Activated T-helper 1 cell treated with anti-CD3 and anti-CD28 coated beads, Interleukin-2, amount 50 U/mL, for 16 hours (primary cell): ENCODE measurements at places on chromosomes 4 and X.

DNA sequence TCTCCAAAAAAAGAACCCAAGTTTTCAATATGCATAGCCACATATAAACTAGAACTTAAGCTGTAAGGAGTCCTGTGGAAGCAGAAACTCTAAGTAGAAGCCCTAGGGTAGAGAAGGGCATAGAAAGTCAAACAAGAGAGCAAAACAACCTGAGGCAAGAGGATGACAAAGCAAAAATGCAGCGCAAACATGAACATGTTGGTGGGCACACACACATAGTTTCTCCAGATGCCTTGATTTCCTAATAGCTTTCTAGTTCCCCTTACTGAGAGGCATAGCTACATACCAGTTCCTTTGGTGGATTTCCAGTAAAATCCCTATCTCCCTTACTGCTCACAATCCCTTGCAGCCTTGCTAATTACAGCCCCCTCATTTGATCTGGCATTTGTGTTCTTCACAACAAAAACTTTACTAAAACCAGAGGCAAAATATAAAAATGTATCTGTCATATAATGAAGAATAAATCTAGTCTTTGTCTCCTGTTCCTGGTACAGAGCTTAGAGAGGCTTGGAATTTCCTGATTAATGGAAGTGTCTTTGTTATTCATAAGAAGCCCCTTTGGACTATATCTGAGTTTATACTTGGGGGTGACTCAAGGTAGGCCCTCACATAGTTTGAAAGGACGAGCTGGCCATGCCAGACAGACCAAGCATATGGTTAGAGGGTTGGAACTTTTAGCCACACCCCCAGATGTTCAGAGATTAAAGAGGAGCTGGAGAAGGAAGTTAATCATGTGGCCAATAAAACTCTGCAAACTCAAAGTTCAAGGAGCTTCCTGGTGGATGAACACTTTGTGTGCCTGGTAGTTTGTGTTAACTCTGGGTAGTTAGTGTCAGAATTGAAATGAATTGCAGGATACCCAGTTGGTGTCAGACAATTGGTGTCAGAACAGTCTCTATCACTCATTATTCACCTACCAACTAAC lies 52.7 kb upstream of the ZCCHC13 start:
- no peak for DNase-seq

- no peak for DNase-seq
Observed at GRCh38 chr4:127920521-127920920, 39.8 kb downstream of the PLK4 start.

GRCh38 chrX:42776195-42776594 lies 1.8 kb downstream of the PPP1R2C start:
- no peak for DNase-seq

DNA sequence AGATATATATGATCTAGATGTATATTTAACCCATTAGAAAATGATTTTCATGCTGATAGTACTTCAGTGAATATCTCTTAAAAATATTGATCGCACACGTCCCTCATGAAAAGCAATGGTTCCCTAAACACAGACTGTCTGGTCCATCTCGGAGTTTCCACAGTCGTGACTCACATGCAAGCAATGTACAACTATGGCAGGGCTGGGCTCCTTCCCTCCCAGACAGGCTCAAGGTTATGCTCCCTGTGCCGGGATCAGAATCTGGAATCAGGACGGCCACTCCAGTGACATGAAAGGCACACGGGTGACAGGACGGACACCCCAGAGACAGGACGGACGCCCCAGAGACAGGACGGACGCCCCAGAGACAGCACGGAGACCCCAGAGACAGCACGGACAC lies 40.2 kb upstream of the PPP2R3B start:
- no peak for DNase-seq

DNA sequence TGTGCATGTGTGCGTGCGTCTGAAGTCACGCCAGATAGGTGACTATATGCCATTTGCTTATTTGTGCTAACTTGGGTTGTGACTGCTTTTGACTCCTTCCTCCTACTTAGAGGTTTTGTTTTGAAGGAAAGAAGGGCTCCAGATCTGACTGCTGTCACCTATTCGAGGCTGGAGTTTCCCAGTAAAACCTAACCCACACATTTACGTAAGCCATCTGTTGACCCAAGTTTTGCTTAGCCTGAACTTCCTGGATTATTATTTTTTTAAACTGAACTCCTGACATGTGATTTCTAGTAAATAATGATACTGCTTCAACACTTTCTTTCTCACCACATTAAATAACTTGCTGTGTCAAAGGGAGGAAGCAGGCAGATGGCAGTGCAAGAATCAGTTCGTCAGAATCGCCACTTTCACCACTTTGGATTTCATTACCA lies 41.5 kb downstream of the DTHD1 start:
- peak; percentile 12 for DNase-seq

DNA sequence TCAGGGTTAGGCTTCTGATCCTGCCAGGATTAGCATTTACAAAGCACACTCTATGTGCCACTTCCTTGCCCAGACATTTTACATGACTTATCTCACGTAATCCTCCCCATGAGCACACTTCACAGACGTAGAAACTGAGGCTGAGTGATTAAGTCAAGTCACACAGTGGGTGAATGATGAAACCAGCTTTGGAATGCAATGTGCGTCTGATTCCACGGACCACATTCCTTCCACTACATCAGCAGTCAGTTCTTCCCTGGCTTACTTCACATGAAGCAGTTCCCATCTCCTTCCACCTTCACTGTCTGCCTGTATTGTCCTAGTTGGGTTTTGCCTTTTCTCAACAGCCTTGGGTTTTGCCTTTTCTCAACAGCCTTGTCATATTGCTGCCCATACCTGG lies 134.3 kb upstream of the PPARGC1A start:
- no peak for DNase-seq

GRCh38 chr4:165096776-165097175 lies 15.9 kb downstream of the TMEM192 start:
- DNase-seq = no peak

DNA sequence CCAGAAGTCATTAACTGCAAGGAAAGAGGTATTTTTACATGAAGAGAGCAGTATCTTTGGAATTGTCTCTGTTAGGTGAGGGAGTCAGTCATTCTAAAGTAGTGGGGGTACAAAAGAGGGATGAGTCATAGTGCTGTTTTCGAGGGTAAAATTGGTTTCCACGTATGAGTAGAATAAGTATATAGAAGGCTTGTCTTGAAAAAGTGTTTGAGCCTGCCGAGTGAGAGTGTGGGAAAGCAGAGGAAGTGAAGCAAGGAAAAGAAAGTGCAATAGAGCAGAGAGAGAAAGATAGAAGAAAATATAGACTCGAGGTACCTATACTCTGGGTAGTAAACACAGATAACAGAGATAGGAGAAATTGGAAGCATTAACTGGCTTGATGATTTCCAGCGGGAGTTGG lies 696.4 kb downstream of the DMD start:
- DNase-seq = no peak

GRCh38 chrX:148995661-148996060 lies 495.2 kb downstream of the AFF2 start:
- no peak for DNase-seq

- no peak for DNase-seq
Observed at GRCh38 chrX:5117816-5118215, 1110.9 kb downstream of the NLGN4X start.

DNA sequence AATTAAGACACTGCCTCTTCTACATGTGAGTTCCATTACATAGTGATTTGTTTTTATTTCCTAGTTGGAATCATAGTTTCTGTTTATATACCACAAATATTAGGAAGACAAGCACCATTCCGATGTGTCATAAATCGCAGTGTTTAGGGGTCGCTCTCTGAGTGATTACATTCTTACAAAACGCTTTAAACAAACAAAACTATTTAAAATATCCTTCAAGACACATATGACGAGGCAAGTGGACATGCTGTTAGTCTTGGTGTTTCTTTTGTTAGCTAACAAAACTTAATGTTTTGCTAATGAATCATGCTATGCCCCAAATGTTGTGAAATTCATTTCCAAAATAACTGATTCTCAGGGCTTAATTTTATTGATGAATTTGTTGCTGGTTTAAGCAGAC lies 1219.3 kb upstream of the PRKX start:
- DNase-seq = no peak

DNA sequence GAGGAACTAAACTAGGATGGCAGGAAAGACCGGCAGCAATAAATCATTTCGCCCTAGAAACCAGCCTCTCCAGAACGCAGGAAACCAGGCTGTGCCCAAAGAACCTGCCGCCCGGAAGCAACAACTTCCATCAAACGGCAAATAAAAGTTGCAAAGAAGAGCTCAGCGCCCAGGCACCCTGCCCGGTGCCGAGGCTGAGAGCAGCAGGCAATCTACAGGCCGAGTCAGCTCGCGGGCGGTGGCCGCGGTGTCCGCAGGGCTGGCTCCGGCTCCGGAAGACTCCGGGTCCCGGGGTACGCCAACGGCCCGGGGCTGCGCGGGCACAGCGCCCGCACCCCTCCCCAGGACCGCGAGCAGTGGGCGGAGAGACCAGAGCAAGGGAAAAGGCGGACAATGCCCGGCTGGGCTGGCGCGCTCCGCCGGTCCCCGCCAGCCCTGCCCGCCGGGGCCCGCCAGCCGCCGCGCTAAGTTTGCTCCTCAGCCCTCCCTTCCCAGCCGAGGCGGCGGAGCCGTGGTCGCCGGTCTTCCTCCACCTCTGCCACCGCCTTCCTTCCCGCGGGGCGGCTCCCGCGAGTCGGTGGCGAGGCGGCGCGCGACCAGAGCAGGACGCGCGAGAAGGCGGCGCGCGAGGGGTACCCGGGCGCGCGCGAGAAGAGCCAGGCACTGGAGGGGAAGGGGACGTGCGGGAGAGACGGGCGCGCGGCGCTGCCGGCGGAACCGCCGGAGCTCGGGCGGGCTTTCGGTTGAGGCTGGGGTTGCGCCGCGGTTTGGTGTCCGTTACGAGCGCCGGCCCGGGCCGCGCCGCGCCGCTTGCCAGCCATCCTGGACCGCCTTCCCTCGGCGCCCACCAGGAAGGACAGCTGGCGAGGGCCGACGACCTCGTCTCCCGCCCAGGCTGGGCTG lies 733 bp downstream of the FRYL start:
- peak; percentile 56 for DNase-seq

DNA sequence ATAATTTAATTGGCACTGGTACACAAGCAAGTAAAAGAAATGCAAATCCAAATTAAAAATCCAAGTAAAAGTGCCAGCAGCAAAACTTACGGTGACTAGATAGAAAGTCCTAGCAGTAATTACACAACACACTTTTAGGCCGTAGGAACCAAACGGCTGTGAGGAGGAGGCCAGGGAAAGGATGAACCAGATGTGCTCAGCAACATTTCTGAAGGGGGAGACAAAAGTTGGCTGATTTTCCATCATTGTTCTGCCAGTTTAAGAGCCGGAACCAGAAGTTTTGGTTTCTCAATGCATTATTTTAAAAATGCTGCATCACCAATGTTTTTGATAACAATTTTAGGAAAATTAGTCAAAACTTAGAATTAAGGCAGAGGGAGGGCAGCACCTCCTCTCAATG lies 68.7 kb upstream of the ENPP6 start:
- DNase-seq = no peak

- no peak for DNase-seq
Observed at GRCh38 chr4:126762663-126763247, 870.0 kb upstream of the INTU start.

- DNase-seq = no peak
Observed at GRCh38 chr4:163090997-163091684, 75.5 kb downstream of the NAF1 start.

DNA sequence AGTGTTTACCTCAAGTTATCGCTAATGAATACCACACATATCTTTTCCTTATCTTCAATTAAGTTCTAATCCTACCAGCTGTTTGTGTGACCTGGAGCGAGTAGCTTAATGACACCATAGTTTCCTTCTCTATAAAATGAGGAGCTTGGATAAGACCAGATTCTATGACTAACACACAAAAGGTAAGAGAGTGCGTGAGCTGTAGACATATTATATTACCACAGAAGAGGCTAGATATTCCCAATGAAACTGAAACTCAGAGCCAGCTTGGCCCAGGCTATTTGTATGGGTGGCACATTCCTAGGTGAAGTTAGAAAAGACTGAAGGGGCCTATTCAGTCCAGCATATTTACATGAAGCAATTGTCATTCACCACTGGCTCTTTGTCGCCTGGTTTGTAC lies 30.2 kb downstream of the ASB5 start:
- DNase-seq = no peak

DNA sequence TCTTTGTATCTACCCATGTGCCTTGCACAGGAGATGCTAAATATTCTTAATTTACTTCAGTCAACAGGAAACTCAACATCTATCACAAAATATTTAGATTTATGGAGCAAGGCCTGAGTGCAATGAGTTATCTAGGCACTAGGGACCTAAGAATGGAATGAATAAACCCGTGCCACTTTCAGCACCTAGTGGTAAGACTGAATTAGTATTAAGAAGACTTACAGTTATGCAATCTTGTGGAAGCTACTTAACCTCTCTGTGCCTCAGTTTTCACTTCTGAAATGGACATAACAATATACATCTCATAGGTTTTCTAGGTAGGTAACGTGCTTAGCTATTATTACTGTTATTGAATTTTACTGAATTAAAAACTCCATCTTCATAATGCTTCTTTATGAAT lies 144.6 kb upstream of the MAP3K15 start:
- DNase-seq = no peak

GRCh38 chrX:147174591-147174990 lies 360.0 kb upstream of the CXorf51A start:
- DNase-seq = no peak

- no peak for DNase-seq
Observed at GRCh38 chr4:69750346-69750745, 10.1 kb downstream of the SULT1B1 start.

- DNase-seq = no peak
Observed at GRCh38 chrX:144335402-144335801, 451.5 kb downstream of the UBE2NL start.

DNA sequence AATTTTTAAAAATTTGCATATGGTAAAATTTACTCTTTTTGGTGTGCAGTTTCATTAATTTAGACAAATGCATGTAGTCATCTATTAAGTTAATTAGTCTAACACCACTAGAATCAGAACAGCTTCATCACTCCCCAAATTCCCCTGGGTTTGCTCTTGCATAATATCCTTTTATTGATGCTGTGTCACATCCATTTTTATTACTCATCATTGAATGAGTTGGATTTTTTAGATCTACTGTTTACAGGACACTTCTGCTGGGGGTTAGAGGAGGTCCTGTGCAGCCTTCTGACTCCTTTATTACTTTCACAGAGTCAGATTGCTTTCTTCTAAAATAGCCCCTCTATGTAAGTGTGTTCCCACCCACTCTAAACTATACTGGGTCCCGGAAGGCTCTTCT lies 65.9 kb downstream of the MTHFD2L start:
- DNase-seq = no peak

GRCh38 chrX:29490606-29491005 lies 724.8 kb upstream of the MAGEB2 start:
- no peak for DNase-seq

DNA sequence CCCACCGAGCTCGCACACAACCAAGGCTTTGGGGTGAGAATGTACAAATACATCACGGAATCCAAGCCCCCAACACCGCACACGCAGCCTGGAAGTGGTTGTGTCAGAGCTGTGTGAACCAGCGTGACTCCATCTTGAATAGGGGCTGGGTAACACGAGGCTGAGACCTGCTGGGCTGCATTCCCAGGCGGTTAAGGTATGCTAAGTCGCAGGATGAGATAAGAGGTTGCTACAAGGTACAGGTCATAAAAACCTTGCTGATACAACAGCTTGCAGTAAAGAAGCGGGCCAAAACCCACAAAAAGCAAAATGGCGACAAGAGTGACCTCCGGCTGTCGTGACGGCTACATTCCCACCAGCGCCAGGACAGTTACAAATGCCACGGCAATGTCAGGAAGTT lies 258.4 kb downstream of the DHRSX start:
- DNase-seq = no peak
